Spleen (tissue), 13 donors: ENCODE measurements at places on chromosomes 2 and 18.

DNA sequence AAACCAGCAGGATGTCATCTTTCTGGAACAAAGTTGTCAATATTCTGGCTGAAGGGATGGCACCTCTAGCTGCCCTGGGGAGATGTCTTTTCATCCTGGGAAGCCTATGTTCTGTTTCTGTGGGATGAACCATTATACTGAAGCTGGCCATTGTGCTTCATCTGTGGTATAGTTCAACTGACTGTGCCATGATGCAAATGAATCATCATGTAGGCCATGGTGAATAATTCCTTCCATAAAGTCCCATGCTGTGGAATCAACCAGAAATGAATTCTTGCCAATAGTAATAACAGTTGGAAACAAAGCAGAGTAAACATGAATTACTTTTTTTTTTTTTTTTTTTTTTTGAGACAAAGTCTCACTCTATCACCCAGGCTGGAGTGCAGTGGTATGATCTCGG, 64.1 kb upstream of the CNGA3 start:
- no peak for DNase-seq

DNA sequence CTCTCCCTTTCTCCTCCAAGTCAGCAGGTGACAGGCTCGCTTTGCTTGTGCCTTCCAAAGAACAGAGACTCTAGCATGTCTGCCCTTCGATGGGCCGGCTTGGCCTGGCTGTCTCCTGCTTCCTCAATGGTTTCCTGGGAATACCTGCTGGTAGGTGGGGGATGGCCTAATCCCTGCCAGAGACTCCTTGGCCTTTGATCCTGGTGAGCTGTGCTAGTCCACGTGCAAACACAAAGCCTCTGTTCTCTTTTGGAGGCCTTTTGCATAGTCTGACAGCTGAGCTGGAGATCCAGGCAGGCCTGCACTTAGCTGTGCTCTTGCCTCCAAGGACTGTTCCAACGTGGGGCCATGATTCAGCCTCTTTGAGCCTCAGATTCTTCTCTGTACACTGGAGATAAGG, 67.6 kb downstream of the ARL4C start:
- DNase-seq: no peak

DNA sequence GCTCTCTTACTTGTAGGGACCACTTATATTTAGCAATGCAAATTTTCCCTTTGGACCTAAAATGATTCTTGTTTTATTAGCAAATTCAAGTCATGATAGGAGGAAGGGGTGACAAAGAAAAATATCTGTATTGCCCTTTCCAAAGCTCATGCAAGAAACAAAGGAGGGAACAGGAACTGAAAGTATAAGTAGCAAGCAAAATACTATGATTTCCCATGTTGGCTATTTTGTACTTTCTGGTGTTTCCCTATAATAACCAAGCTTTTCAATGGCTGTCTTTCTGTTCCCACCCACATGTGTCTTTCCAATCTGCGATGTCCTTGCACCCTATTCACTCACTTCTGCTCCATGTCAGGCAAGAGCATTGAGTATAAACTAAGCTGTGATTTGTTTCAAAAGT, 279.7 kb downstream of the RNF144A start:
- no peak for DNase-seq

DNA sequence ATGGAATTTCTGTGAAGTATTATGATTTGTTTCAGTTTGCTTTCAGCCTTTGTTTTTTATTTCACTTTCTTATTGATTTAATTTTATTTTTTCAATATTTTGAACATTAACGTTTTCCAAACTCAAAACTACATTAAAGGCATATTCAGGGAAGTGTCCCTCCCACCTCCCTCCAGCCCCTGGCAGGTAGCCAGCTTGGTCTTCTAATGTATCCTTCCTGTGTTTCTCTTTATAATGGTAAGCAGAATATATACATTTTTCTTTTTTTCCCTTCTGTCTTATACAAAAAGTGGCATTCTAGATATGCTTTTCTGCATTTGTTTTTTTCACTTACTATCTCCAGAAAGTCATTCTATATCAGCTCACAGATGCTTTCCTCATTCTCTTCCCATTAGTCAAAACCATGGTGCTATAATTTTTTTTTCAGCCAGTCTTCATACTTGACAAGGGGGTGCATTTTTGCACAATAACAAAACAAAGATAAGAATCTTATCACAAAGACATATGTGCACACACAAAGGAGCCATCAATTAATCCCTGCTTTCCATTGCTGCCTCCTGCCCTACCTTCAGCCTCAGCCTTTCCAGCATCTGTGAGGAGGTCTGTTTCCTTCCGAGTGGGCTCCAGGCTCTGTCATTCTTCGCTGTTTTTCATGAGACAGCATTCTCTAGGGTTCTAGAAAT, 33.7 kb upstream of the TMEM177 start:
- no peak for DNase-seq
